Kidney (tissue), 22 donors: ENCODE measurements at places on chromosomes 7 and 10. TPM values are rescaled to one million over a fixed set of nuclear protein-coding genes. Genes with fewer than 3 reads are reported as not detected.

DNA sequence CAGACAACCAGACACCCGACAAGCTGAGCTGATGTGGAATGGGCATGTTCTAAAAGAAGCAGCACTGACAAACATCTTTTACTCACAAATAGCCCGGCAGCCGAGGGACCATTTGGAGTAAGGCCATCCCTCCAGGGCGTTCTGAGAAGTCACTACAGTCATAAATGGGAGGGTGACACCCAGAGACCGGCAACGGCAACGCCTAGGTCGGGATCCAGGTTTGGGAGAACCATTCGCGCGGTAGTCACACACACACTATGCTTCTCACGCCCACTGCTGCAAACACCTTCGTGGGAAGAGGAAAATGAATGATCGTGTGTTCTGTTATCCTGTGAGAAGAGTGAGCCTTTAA lies 9.8 kb downstream of the TNS3 start:
- peaks cover 73% of the 10 kb centered on the region for H3K4me1 ChIP-seq
- no peaks in the 10 kb centered on the region for H3K27me3 ChIP-seq
- H3K4me3 ChIP-seq, result peak overlapping the region; percentile 33

DNA sequence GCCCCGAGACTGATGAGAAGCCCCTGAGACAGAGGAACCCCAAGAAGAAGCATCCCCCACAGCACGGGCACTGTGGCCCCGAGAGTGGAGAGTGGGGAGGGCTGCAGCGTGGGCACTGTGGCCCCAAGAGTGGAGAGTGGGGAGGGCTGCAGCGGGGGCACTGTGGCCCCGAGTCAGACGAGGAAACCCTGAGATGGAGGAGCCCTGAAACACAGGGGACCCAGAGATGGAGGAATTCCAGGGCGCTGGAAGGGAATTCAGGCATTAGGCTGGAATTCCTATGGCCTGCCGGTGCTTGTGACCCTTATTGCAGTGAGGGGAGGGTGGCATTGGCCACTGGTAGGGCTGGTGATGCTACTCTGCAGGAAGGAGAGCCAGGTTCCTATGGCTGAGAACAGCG lies 168.6 kb upstream of the SHH start:
- DNase-seq, result no peak
- H3K27me3 ChIP-seq, result no peaks in the 10 kb centered on the region
- H3K4me3 ChIP-seq, result no peak overlapping the region
- no peaks in the 10 kb centered on the region for H3K4me1 ChIP-seq
- H3K36me3 ChIP-seq, result no peaks in the 10 kb centered on the region

GRCh38 chr7:13257661-13258060 lies 570.2 kb downstream of the ARL4A start:
- no peaks in the 10 kb centered on the region for H3K36me3 ChIP-seq
- no peaks in the 10 kb centered on the region for H3K27me3 ChIP-seq
- H3K4me3 ChIP-seq, result no peak overlapping the region
- H3K27ac ChIP-seq, result no peak overlapping the region

DNA sequence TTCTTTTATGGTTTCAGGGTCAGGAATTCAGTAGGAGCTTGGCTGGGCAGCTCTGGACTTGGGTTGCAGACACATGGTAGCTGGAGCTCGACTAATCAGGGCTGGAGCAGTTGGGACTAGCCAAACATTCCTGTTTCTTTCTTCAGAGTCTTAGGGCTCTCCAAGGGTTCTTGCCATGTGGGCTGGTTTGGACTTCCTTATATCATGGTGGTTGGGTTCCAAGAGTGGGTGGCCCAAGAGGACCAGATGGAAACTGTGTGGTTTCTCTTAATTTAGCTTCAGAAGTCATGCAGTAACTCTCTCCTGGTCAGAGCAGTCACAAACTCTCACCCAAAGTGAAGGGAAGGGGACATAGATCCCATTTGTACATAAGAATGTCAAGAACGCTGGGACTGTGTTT lies 270.1 kb upstream of the FZD1 start:
- H3K27ac ChIP-seq, result no peak overlapping the region
- H3K4me1 ChIP-seq, result no peaks in the 10 kb centered on the region
- H3K36me3 ChIP-seq, result no peaks in the 10 kb centered on the region
- no peak for DNase-seq

- no peak overlapping the region for H3K4me3 ChIP-seq
- H3K27me3 ChIP-seq, result no peaks in the 10 kb centered on the region
- H3K36me3 ChIP-seq, result no peaks in the 10 kb centered on the region
- no peak for DNase-seq
- no peak overlapping the region for H3K27ac ChIP-seq
Measured at GRCh38 chr10:46069771-46070463, 23.8 kb upstream of the MSMB start.

GRCh38 chr10:129546106-129546505 lies 79.1 kb downstream of the MGMT start:
- H3K27me3 ChIP-seq, result no peaks in the 10 kb centered on the region
- peaks cover 2% of the 10 kb centered on the region for H3K4me1 ChIP-seq
- DNase-seq, result no peak
- no peaks in the 10 kb centered on the region for H3K36me3 ChIP-seq
- no peak overlapping the region for H3K4me3 ChIP-seq

LSM8 gene
- total RNA-seq, result 28.2 TPM

ZNHIT1 gene
- total RNA-seq, result 74.9 TPM

FAM25G gene
- not detected for total RNA-seq

SPDYE9 gene
- not detected for total RNA-seq

OR2A5 gene
- not detected for total RNA-seq
